Forelimb muscle (tissue), 1 donor: ENCODE measurements at places on chromosomes 5 and 9. TPM values are rescaled to one million over a fixed set of nuclear protein-coding genes. Genes with fewer than 3 reads are reported as not detected.

DNA sequence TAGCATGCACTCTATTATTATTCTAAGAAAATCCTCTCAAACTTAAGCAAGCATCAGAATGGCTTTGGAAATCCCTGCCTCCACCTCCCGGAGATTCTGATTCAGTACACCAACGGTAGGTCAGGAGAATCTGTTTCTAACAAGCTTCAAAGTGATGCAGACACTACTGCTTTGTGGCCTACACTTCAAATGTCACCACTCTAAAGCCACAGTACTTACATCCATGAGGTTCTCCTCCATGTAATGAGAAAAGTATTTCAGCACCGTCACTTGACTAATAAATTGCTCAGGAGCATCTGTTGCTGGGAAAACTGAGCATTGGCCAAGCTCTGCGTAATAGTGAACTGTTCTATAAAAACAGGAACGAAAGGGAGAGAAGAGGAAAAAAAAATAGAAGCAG lies 4.8 kb downstream of the PLK2 start:
- no peak for DNase-seq

- no peak for DNase-seq
Measured at GRCh38 chr9:32136700-32137339, 247.6 kb upstream of the ACO1 start.

DNA sequence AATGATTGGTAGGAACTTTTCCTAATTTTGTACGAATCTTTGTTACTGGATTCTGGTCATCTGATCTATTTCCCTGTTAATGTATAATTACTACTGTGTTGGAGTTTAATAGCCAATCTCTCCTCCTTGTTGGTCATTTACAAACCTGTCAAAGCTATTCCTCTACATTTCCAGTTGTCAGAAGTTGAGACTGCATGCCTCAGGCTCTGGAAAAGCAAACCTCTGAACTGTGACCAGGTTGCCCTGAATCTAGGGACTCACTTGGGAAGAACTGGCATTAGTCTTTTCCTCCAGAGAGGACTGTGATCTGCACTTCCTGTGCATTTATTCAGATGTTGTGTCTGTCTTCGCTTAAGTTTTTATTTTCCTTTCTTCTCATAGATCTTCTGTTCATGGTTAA lies 16.1 kb downstream of the PDLIM4 start:
- DNase-seq, result no peak

DNA sequence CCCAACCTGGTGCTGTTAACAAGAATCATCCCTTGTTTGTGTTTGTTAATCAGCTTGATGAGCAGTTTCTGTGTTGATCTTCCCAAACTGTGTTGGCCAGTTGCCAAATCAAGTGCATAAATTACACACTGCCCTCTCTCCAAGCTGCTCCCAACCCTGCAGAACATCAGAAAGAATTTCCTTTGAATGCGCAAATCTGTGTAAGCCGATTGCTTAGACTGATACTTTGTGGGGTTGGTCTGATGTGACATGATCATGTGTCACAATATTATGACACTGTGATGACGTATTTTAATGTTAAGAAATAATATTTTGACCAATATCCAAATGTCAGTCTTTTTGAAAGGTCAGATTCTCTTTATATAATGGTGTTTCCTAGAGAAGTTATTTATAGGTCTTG lies 766.4 kb upstream of the WWC1 start:
- no peak for DNase-seq

DNA sequence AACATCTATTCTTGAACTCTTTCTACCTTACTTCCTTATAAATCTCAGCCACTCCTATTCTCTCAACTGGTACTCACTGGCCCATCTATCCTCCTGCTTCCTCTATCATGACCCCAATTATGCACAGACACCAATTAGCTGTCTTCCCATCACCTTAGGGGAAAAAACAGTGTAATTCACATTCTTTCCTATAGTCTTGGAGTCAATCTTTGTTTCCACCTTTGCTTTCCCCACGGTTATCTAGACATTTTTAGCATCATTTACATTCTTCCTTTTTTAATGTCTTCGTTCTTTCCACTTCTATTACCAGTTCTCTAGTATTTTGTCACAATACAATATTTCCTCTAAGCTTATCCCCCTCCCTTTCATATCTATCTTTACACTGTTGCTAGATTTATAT lies 449.4 kb downstream of the TMEM38B start:
- no peak for DNase-seq

DNA sequence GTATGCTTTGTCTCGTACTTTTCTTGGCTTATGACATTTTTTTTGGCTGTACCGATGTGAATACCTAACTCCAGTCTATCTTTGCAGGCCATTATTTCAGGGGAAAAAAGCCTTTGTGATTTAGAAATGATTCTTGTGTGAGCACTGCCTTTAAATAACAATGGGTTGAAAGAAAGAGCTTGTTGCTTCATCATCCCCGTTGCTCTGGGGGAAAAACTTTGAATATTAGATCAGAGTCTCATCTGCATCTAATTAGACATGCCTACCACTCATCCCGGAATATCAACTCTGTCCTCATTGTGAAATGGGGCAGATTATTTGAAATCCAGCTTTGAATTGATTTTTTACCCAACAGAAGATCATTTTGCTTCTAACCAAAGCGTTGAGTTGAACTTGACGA lies 13.5 kb downstream of the CXCL14 start:
- DNase-seq, result no peak

DNA sequence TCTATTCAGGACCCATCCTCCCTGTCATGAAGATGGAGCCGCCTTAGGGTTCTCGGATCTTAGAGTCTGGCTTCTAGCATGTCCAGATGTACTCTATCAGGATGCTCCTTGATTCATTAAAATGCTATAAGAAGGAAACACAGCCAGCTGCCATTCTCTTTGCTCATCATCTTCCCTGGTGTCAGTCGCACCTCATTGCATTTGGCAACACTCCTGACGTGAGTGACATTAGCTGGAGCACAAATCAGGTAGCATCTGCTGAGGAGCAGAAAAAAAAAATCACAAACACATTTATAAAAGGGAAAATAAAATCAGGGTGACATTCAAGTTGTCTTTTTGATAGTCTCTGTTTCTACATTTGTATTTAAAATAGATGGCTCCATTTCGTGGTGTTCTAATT lies 226.1 kb upstream of the NMUR2 start:
- no peak for DNase-seq

The WWC1 gene
- polyA plus RNA-seq, result 0.35 TPM

The CCDC180 gene
- polyA plus RNA-seq, result 8.8 TPM

The TRIP13 gene
- polyA plus RNA-seq, result 6.6 TPM

DNA sequence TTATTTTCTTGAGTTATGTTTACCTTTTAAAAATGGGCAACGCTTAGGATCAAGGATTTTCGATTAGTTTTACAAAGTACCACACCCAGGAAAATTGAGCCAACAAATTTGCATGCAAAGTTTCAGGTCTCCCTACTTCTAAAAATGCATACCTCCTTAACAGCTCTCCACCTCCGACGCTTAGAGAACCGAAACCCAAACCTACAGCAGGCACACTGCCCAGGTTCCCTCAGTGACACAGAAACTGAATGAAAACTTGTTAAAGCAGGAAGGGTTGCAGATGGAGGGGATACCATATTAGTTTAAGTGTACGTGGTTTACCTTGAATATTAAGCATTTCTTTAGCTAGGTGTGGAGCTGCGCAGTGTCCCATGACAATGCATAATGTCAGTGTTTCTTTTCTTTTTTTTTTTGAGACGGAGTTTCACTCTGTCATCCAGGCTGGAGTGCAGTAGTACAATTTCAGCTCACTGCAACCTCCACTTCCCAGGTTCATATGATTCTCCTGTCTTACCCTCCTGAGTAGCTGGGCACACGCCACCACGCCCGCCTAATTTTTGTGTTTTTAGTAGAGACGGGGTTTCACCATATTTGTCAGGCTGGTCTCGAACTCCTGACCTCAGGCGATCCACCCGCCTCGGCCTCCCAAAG lies 1.6 kb upstream of the SUB1 start:
- no peak for DNase-seq

DNA sequence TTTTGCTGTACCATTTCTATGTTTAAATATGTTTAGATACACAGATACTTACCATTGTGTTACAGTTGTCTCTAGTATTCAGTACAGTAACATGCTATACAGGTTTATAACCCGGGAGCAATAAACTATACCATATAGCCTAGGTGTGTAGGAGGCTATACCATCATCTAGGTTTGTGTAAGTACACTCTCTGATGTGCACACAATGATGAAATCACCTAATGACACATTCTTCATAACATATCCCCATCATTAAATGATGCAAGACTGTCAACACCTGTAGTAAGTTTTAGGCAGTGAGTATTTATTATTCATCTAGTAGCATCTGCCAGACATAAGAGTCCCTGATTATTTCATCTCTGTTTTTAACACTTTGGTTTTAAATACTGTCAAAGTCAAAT lies 7.3 kb upstream of the DHFR start:
- DNase-seq, result no peak

- DNase-seq, result no peak
Measured at GRCh38 chr5:170498811-170499351, 4.9 kb upstream of the KCNIP1 start.

The GLRA1 gene
- polyA plus RNA-seq, result not detected

DNA sequence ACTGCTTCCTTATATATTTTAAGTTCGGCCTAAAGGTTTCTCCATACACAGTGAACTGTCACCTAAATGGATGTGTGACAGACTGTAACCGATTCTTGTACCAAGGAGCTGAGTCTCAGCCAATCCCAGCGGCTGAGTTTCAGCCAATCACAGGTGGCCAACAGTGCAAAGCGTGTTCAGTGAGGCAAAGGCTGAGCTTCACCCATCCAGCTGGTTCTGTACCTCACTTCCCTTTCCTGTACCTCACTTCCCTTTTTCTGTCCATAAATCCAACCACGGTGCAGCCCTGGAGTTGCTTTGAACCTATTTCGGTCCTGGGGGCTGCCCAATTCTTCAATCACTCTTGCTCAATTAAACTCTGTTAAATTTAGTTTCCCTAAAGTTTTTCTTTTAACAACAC lies 15.7 kb upstream of the TBC1D9B start:
- no peak for DNase-seq

The SH3PXD2B gene
- polyA plus RNA-seq, result 27.8 TPM

- DNase-seq, result no peak
Measured at GRCh38 chr5:112616812-112617547, 120.7 kb upstream of the APC start.

The ECSCR gene
- polyA plus RNA-seq, result 29.8 TPM

DNA sequence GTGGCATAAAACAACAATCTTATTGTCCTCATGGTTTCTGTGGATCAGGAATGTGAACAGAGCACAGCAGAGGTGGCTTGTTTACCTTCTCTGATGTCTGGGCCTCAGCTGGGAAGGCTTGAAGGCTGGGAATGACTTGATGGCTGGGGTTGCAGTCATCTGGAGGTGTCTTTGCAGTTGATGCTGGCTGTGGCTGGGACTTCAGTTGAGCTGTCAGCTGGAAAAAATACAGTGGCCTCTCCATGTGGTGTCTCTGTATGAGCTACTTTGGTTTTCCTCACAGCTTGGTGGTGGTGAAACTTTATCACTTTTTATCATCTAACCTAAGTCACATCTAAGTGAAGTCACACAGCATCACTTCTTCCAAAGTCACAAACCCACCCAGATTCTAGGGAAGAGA lies 24.7 kb upstream of the STX17 start:
- no peak for DNase-seq

- DNase-seq, result no peak
Measured at GRCh38 chr5:120388016-120388781, 75.9 kb upstream of the PRR16 start.

The TLR4 gene
- 5.0 TPM for polyA plus RNA-seq

DNA sequence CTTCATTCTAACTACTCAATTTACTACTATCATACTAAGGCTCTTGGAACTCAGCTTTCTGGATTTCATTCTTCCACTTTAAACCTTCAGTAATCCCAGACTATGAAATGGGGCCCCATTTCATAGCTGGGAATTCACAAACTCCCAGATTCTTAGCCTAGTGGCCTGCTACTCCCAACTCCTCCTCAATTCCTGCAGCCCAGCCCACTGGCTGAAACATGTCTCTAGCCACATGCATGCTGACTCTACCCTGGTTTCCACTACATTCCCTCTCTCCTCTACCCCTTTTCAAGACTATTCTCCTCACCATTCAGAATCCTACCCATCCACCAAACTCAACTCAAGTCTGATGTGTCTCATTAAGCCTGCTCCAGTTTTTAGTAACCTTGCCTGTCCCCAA lies 370.6 kb downstream of the BNC2 start:
- no peak for DNase-seq

The MEIKIN gene
- polyA plus RNA-seq, result not detected

The CTNND2 gene
- polyA plus RNA-seq, result 0.75 TPM

GRCh38 chr9:123518338-123518737 lies 162.3 kb downstream of the CRB2 start:
- DNase-seq, result no peak

DNA sequence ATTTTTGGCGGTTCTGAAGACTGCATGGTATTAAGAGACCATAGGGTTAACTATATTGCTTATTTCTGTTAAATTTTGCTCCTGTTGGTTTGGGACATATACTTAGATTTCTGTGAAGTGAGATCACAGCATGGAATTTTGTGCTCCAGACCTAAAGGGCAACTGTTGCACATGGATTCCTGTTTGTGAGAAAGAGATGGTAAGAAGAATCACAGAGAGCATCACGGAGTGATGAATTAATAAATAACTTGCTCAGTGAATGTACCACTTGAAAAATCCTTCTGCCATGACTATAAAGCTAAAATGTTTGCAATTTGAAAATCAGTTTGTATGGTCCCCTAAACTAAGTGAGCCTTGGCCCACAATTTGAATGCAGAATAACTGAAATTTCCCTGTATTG lies 4.5 kb downstream of the PSAT1 start:
- DNase-seq, result no peak

GRCh38 chr5:32274548-32275395 lies 38.0 kb downstream of the MTMR12 start:
- DNase-seq, result no peak

- DNase-seq, result no peak
Measured at GRCh38 chr5:6900247-6901227, 187.3 kb downstream of the TENT4A start.

DNA sequence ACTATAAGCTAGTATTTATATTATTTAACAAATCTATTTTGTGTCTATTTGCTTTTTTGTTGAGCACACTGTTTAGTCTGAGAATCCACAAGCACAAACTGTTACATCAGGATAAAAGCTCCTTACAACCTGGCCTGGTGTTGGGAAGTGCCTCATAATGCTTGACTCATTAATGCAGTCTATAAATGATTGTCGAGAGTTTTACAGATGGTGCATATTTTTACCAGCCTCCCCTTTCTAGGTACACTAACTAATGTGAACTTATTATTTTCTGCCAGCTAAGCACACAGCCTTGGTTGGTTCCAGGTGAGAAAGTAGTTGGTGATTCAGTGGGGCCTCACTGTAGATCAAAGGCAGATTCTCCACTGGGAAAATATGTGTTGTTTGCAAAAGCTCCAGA lies 151.0 kb upstream of the ADAMTS16 start:
- DNase-seq, result no peak

The TRIM36 gene
- 2.5 TPM for polyA plus RNA-seq

GRCh38 chr5:152077-152476 lies 39.2 kb upstream of the LRRC14B start:
- no peak for DNase-seq

DNA sequence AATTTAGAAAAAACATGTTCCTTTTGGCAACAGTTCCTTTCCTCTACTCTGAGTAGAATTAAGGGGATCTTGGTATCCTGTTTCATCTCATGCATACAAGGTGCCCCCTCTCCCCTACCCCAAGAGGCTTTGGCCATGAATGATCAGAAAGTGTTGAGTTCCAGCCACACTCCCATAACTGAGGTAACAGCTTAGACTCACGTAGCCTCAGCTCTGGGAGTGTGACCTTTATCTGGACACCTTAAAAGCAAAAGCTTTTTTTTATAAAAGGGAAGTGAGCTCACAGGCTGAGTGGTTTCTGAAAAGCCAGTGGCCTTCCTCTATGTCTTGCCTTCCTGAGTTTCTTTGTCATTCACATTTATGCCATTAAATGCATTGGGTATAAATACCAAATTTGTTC lies 900 bp upstream of the HAVCR2 start:
- no peak for DNase-seq

The CER1 gene
- polyA plus RNA-seq, result 0.46 TPM

The CBY3 gene
- 0.37 TPM for polyA plus RNA-seq
